ENCODE measurements at places on chromosomes 2 and 18.

DNA sequence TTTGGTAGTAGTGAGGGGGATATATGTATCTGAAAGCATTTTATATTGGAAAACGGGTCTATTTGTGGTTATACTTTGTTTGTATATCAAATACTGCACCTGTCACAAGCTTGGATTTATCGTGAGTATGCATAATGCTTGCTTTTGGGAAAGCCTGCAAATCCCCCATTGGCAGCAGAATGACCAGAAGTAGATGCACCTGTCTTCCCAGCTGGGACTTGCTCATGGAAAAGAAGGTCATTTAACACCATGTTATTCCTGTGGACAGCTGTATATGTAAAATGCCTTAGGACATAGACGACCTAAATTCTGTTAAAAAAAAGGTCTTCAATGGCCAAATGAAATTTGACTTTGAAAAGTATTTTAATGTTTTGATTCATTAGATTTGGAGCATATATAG, 599.4 kb downstream of the XIRP2 start:
- no peak for DNase-seq

GRCh38 chr18:59988098-59988706, 88.4 kb downstream of the PMAIP1 start:
- no peak for DNase-seq

DNA sequence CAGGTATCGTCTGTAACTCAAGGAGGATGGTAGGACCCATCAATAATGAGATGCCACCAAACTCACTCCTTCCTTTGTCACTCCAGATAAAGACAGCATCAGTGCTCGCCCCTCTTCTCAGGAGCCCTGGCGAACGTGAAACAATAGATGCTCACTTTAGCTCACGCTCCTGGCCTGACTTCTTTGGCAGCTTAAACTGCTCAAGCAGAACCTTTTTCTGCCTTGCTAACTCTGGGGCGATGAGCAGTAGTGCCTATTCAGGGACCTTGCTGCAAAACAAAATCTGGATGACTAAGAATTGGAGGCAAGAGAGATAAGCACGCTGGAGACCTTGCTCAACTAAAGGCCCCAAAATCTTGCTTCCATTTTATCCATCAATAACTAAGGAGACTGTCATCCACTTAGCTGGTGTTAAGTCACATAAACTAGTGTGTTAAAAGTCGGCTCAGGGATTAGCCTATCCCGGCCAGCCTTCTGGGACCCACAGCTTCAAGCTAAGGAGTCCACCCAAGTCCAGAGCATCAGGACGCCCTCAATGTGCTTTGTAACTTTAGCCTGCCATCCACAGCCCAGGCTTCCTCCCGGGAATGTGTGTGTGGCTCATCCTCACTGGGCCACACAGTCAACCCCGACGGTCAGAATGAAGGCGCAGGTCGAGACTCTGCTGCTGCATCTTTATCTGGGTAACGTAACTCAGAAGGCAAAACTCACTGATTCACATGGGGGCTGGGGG, 38.9 kb downstream of the ZNF516 start:
- no peak for DNase-seq

DNA sequence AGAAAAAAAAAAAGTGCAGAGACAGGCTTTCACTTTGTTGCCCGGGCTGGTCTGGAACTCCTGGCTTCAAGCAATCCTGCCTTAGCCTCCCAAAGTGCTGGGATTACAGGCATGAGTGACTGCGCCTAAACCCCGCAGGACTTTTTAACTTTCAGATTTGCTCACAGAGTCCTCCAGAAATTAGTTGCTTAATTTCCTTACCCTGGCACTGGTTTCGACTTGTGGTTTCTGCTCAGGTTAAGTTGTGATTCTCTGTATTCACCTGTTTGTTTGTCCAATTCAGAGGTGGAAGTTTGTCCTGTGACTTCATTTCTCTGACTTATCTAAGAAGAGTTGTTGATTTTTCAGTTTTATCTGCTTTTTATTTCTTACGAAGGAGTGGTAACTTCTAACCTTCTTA, 238.1 kb downstream of the TMEM182 start:
- no peak for DNase-seq

DNA sequence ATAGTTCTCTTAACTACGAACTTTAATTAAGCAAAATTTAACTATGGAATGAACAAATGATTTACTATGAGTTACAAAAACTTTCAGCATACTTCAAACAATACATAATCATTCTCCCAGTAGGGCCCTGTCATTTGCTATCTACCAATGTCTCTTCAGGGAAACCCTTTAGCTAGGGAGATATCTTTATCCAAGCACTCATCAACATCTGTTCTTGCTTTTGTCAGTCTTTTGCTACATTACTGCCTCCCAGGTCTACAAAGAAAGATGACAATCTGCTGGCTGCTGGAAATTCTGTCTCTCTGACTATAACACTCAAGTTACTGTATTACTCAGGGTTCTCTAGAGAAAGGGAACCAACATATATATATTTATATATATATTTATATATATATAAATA, 1626.3 kb upstream of the CELF4 start:
- no peak for DNase-seq

GRCh38 chr2:182302174-182302573, 124.7 kb downstream of the PDE1A start:
- DNase-seq: no peak

DNA sequence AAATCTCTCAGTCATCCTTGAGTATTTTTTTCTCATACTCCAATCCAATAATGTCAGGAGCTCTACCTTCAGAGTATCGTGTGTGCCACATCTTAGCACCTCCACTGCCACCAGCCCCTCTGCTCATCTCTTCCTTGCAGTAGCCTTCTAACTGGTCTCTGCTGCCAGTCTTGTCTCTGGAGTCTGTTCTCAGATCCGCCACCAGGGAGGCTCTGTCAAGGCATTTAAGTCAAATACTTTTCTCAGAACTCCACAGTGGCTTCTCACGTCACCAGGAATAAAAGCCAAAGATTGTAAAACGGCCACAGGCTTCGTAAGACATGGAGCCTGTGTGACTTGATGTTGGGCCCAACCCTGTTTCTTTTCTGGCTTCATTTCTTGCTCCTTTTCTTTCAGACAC, 7.1 kb downstream of the UNC50 start:
- DNase-seq: no peak

DNA sequence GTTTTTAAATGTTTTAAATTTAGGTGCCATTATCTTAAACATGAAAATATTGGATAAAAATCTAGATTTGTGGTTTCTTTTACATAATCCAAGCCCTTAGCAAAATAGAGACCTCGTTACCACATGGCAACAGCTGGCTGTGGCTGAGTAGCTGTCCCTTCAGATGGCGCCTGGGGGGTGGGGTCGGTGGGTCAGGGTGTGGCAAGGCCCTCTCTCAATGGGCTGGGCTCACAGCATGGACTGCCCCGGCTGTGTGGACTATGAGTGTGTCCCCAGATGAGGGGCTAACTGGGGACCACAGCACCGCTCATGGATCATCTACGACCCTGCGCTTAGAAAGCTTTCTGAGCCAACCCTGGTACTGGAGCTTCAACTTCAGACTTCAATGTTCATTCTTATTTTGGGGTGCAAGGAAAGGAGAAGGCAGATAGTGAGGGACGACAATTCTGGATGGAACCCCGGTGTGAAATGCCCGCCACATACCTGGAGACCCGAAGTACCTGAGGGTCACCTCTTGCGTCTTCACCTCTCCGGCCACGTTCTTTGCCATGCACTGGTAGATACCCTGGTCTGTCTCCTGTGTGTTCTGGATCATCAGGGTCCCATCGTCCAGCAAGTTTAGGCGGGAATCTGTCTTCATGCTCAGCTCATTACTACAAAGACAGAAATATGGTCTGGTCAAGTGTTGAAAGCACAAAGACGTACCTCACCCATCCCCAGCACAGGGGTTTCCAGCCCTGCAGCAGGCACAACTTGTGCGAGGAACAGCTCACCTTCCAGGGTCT, 71.0 kb downstream of the PXDN start:
- DNase-seq: no peak

GRCh38 chr2:30159766-30160165, 13.0 kb downstream of the YPEL5 start:
- DNase-seq: no peak

- DNase-seq: no peak
Measured at GRCh38 chr2:168028362-168028761, 219.0 kb downstream of the STK39 start.

DNA sequence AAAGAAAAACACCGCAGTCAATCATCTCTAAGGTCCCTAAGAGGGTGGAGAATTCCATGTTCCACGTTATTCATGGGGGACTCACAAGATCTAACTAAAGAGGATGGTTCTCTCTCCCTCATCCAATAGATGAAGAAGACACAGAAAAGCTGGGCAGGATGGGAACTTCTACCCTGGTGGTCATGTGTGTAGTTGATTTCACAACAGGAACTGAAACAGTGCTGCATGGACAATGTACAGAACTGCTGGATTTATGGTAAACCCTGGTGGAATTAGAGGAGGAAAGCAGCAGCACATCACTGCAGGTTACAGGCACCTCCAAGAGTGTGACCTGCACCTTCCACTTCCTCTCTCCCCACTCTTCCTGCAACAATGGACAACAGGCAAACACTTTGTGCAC, 31.4 kb downstream of the FECH start:
- no peak for DNase-seq

DNA sequence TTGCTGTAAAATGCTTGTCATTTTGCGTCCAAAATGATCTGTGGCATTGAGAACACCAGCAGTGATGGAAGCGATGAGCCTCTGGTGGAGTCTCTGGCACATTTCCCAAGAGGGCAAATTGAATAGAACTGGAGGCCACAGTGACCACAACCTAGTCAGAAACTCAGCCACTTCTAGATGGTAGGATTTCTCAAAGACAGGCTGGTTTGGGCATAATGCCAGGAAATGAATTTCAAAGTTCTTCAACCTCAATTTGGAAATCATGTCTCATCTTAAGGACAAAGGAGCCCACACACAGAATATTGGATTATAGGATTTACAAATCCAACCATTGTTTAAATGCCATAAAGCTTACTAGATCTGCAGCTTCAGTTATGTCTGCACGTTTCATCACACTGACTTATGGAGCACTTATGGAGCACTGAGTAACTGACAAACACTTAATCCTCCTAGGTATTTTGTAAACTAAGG, 132.1 kb downstream of the COL6A3 start:
- DNase-seq: no peak

DNA sequence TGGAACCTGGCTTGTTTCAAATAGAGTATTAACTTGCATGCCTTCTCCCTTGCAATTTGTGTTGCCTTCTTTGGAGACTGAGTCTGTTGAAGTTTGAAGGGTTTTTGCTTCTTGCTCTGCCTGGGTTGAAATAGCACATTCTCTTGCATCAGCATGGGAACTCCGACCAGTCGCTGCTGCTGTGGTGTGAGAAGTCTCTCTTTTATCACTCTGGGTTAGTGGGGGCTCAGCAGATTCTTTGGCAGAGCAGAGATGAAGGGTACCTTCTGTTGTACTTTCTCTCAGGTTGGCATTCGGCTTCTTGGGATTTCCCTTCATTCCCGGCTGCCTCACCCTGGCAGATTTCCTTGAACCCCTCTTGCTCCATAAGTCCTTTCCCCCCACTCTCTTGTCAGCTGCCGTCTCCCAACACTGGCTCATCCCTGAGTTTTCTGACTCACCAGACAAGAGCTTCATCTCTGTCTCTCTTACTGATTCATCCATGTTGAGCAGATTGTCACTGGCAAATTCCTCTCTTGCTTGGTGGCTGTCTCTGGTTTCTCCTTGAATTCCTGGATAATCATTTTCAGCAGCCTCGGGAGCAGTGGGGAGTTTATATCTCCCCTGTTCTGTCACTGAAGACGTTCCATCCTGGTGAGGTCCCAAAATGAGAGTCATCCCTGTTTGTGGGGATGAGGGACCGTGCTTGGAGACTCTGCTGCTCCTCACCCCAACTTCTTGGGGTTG, 49.9 kb downstream of the ALPK2 start:
- no peak for DNase-seq

DNA sequence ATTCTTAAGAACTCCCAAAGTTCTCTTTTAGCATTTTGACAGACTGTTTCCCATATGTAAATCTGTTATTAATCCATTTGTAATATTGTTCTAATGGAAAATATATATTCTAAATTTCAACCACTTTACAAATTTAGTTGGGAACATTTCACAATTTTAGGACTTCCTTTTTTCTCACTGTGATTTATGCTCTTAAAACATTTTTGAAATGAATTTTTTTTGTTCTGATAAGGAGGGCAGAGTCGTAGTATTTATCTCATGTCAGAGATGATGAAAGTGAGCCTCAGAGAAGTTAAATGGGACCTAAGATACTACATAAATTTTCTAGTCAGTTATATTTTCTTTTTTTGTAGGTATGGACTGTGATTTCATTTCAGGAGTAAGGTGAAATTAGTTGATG, 26.6 kb downstream of the RASGRP3 start:
- no peak for DNase-seq

DNA sequence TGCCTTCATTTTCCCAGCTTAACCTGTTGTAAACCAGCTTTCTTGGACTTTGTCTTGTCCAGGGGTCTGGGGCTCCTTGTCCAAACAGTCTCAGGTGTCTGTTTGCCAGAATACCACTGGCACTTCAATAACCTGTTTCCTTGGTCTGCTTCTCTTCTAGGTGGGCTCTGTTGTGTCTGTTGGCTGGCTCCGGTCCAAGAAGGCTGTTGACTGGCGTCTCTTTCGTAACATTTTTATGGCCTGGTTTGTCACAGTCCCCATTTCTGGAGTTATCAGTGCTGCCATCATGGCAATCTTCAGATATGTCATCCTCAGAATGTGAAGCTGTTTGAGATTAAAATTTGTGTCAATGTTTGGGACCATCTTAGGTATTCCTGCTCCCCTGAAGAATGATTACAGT, 17.0 kb downstream of the SLC20A1 start:
- DNase-seq: no peak

GRCh38 chr2:184119989-184120800, 478.1 kb upstream of the ZNF804A start:
- no peak for DNase-seq

DNA sequence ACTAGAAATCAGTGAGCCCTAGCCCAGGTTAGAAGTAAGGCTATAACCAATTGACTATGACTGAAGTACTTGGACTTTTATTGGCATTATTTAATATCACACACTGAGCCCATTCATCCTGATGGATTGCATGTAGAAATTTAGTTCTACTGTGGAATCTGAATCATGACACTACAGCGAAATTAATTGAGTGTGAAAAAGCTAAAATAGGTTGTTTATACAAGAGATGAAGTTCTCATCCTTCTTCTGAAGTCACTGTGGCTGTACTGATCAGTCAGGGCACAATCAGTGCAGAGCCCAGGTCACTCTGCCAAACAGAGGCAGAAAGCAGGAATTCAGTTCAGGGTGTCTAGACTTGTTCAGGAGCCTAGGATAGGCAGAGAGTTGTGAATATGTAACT, 158.9 kb downstream of the BABAM2 start:
- DNase-seq: no peak

Data from GOT3 (cell line).